Activated naive CD8-positive, alpha-beta T cell treated with anti-CD3 and anti-CD28 coated beads, Interleukin-2, amount 50 U/mL, for 24 hours (primary cell): ENCODE measurements at places on chromosomes 3 and 15.

DNA sequence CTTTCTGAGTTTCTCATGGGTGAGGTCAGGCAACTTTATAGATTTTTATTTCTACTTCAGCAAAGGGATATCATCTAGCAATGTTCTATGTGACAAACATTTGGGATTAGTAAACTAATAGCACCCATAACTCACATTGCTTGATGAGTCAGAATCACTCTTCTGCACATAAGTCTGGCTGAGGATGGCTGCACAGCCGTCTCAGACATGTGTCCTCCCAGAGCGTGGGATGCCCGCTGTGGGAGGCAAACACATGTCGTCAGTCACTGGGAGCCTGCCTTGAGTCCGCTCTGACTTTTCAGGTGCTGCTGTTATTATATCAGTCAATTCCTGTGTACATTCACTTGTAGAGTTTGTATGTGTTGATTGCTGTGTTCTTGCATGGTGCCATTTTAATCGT is 230.7 kb upstream of the TRIM42 start:
- no peak overlapping the region for H3K4me3 ChIP-seq
- H3K27me3 ChIP-seq: no peaks in the 10 kb centered on the region
- no peak for DNase-seq
- no peaks in the 10 kb centered on the region for H3K4me1 ChIP-seq

DNA sequence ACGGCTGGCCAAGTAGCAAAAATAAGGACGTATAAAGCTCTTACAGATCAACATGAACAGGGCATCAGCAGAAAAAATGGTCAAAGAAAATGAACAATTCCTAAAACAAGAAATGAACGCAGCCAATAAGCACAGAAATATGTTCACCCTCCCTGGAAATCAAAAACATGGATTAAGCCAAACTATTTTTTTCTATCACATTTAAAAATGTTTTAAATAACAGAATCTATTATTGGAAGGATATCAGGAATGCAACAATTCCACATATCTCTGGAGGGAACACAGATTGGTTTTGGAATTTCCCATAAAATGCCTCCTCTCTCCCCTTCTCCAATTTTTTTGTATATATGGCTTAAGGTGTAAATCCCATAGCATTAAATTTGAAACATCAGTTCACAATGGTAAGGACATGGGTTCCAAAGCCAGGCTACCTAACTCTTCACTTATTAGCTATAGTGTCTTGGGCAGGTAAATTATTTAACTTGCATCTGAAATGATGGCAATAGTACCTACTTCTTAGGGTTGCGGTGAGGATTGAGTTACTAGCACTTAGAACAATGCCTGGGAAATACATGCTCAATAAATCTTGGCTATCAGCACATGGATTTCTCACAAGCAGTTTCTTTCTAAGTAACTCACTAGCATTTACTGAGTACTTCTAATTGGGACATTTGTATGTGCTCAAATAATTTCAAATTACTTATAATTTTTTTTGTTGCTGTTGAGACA is 10.1 kb downstream of the UACA start:
- H3K36me3 ChIP-seq: no peaks in the 10 kb centered on the region
- no peak overlapping the region for H3K27ac ChIP-seq
- no peak overlapping the region for H3K4me3 ChIP-seq
- H3K27me3 ChIP-seq: peaks cover 13% of the 10 kb centered on the region
- no peak for DNase-seq
- peaks cover 15% of the 10 kb centered on the region for H3K4me1 ChIP-seq

DNA sequence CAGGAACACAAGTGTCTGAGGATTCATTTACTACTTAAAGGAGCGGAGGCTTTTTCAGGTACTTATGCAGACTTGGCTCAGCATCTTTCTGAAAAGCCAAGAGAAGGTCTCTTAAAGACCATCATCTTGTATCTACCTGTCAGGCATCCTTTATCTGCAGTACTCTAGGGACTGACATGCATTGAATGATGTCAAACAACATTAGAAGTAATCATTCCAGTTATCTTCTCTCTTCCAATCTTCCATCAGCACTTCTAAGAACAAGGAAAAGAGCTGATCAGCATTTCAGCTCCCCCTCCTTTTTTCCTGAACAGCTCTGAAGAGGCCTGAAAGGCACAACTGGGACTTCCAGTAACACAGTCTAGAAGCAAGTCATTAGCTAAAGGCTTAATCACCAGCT is 214.8 kb downstream of the KCNH8 start:
- no peaks in the 10 kb centered on the region for H3K27me3 ChIP-seq
- no peaks in the 10 kb centered on the region for H3K36me3 ChIP-seq
- DNase-seq: no peak

DNA sequence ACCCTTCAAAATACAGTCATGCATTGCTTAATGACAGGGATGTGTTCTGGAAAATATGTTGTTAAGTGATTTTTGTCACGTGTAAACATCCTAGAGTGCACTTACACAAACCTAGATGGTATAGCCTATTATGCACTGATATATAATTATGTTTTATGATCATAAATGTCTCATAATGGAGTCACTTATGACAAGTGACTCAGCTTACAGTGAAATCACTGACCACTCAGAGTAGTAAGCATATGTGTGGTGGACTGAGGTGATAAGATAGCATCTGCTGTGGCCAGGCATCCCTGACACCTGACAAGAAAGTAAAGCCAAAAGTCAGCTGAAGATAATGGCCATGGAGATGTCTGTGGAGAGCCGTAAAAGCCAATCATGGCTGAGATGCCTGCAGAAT is 5.4 kb downstream of the ACAD11 start:
- H3K27ac ChIP-seq: no peak overlapping the region
- no peak overlapping the region for H3K4me3 ChIP-seq
- peaks cover 34% of the 10 kb centered on the region for H3K4me1 ChIP-seq
- no peaks in the 10 kb centered on the region for H3K27me3 ChIP-seq
- no peaks in the 10 kb centered on the region for H3K36me3 ChIP-seq

DNA sequence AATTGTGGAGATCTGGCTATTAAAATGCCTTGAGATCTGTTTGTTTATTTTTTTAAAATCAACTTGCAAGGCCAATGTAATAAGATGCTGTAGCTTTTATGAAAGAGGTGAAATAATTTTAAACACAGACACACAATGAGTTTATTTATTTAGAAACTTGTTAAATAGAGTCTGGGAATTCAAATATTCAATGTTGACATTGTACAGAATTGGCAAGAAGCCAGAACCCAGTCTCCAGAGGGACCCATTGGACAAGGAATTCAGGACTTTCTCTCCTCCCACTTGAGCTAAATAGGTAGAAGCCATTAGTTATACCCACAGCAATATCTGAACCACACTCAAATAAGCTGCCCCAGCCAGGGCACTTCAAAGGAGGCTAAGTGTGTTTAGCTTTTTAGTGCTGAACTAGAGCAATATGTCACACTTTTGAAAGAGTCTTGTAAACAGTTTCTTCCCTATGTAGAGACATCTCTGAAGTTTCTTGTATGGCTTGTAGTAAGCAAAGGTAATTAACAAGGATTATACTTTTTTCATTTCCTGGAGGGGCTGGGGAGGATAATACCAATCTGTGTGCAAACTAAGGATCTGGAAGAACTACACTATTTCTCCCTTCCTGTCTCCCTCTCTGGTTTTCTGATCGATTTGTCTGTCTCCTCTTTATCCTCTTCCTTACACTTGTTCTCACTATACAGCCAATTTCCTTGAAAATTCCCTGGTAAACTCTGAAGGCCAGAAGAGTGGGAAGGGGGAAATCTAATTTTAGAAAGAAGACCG is 6.0 kb downstream of the MECOM start:
- H3K27me3 ChIP-seq: peaks cover 64% of the 10 kb centered on the region
- H3K27ac ChIP-seq: no peak overlapping the region
- DNase-seq: no peak
- peaks cover 32% of the 10 kb centered on the region for H3K4me1 ChIP-seq
- no peaks in the 10 kb centered on the region for H3K36me3 ChIP-seq

DNA sequence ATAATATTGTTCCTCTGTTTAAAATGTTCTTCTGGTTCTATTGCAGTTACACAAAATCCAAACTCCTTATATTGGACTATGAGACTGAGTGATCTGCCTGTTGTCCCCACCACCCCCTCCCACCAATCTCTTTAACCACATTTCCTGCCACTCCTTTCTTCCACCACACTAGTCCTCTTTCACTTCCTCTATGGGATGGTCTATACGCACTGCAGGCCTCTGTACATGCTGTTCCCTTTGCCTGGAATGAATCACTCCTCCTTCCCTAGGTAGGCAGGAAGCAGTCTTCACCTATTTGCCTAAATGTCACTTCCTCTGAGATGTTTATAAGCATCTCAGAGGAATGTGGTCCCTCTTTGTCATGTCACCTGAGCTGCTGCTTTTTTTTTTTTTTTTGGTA is 4.0 kb downstream of the MAP2K1 start:
- H3K4me1 ChIP-seq: peaks cover 78% of the 10 kb centered on the region
- H3K27me3 ChIP-seq: no peaks in the 10 kb centered on the region
- peak overlapping the region; percentile 89 for H3K4me3 ChIP-seq
- DNase-seq: peak; percentile 23

- peaks cover 8% of the 10 kb centered on the region for H3K4me1 ChIP-seq
- H3K36me3 ChIP-seq: no peaks in the 10 kb centered on the region
- no peak overlapping the region for H3K27ac ChIP-seq
- H3K27me3 ChIP-seq: no peaks in the 10 kb centered on the region
- no peak overlapping the region for H3K4me3 ChIP-seq
Observed at GRCh38 chr3:42537350-42537749, 34.9 kb downstream of the VIPR1 start.

GRCh38 chr3:155886915-155887314 is 16.5 kb downstream of the GMPS start:
- no peak overlapping the region for H3K4me3 ChIP-seq
- H3K4me1 ChIP-seq: peaks cover 43% of the 10 kb centered on the region
- no peaks in the 10 kb centered on the region for H3K27me3 ChIP-seq
- peaks cover 10% of the 10 kb centered on the region for H3K36me3 ChIP-seq
- DNase-seq: no peak

DNA sequence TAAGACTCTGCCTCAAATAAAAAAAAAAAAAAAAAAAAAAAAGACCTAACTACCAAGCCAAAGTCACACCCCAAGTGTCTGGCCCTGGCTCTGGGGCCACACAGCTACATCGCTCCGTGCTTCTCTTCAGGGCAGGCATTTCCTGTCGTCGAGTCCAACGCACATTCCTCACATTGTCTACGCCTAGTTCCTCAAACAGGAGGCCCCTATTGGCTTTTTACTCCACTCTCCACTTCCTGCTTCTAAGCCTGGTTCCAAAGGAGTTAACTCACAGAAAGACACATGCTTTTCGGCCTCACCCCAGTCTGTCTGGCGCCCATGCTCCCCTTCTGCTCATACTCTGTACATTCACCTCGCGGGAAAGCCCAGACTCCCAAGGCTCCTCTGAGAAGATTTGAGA is 28.8 kb downstream of the KNG1 start:
- DNase-seq: no peak
- H3K4me3 ChIP-seq: no peak overlapping the region
- H3K4me1 ChIP-seq: no peaks in the 10 kb centered on the region
- no peaks in the 10 kb centered on the region for H3K27me3 ChIP-seq

GRCh38 chr3:108180194-108180593 is 42.0 kb downstream of the IFT57 start:
- peaks cover 13% of the 10 kb centered on the region for H3K36me3 ChIP-seq
- H3K4me1 ChIP-seq: peaks cover 27% of the 10 kb centered on the region
- no peak overlapping the region for H3K4me3 ChIP-seq
- no peak for DNase-seq

GRCh38 chr3:18087988-18088387 is 337.2 kb downstream of the SATB1 start:
- no peak overlapping the region for H3K27ac ChIP-seq
- no peaks in the 10 kb centered on the region for H3K36me3 ChIP-seq
- H3K27me3 ChIP-seq: peaks cover 11% of the 10 kb centered on the region

DNA sequence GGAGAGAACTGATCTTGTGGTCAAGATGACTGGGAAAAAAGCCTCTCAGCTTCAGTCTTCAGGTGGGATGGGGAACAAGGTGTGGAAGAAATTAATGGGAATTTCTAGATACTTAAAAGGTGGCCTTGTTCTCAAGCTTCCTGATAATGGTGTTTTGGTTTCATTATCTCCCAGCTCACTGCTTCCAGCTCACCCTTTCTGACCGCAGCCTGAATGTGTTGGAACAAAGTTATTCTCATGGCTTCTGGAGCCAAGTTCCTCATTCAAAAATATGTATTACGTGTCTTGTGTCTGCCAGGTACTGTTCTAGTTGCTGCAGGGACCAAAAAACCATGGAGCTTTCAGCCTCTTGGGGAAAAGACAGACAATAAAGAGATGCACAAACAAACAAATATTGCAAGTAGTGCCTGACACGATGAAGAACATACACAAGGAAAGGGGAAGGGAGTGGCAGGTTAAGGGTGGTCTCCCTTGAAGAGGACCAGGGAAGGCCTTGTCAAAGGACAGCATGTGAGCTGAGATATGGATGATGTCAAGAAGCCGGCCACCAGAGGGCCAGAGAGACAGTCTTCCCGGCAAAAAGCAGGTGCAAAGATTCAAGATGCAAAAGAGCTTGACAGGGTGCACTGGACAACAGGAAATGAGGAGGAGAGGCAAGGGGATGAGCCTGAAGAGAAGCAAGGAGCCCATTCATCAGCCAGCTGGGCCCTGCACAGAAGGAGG is 35.5 kb downstream of the ARRDC4 start:
- H3K27ac ChIP-seq: no peak overlapping the region
- H3K4me3 ChIP-seq: no peak overlapping the region
- no peaks in the 10 kb centered on the region for H3K27me3 ChIP-seq
- DNase-seq: no peak
- peaks cover 12% of the 10 kb centered on the region for H3K4me1 ChIP-seq
- no peaks in the 10 kb centered on the region for H3K36me3 ChIP-seq

DNA sequence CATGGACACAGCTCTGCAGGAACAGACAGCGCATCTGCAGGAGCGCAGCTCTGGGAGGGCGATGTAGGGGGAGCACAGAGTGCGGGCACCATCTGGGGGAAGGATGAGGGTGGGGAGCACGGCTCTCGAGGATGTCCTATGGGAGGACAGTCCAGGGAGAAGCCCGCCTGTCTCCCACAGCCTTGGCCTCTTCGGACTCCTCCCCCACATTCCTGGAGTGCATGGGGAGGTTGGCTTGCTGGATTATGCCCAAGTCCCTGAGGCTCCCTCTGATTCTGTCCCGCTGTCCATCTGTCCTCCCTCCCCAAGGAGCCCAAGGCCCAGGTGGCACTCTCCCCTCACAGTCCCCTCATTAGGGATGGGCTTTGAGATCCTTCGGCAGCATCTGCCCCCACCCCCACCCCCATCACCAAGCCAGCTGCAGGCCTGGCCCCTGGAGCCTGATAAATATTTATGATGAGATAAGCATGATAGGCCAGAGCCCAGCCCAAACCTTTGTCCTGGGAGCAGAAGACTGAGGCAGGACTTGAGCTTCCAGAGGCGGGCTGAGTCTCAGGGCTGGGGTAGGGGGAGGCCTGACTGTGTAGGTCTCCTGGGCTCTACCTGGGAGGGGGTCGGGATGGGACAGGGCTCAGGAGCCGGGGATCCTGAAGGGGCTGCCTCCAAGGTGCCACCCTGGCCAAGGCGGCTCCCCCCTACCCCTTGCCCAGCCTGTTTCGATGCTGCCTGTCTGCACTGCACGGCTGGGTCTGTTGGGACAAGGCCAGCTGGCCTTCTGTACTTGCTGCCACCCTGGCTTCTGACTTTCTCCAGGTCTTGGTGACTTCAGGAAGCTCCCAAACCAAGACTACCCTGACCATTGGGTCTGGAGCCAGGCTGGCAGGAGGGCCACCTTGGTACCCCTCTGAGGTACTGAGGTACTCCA is 28.6 kb upstream of the SEMA3F start:
- DNase-seq: no peak
- H3K27ac ChIP-seq: no peak overlapping the region
- H3K4me3 ChIP-seq: no peak overlapping the region
- no peaks in the 10 kb centered on the region for H3K4me1 ChIP-seq
- no peaks in the 10 kb centered on the region for H3K27me3 ChIP-seq
